ENCODE measurements at places on chromosomes 1 and 21.
A peak's percentile ranks its signal among the peaks of the same experiment; 100 is the strongest.

DNA sequence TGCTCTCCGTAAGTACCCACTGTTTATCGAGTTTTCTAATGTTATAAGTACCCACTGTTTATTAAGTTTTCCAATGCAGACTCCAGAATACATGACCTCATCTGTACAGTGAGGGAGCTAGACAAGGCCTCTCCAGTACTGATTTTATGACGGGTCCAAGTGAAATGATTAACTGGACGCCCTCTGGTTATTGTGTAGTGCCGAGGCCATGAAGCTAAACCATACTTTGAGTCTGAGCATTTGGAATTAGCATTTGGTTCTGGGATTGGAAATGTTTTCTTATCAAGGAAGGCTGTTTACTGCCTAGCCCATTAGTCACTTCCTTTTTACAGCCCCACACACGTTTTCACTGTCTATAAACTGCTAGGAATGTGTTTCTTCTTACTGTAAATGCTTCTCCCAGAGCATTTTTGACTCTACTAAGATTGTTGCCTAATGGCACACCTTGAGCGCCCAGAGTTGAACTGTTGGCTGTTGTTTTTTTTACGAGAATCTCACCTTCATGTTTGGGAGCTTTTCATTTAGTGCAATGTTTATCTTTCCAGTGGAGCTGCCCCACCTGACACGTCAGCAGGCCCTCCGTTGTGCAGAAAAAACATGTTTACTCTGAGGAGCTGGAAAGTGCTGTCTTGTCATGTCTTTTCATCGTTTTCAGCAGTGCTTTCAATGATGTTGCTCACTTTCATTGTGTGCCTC, 26.9 kb downstream of the SPATA46 start:
- peak; percentile 85 for DNase-seq

DNA sequence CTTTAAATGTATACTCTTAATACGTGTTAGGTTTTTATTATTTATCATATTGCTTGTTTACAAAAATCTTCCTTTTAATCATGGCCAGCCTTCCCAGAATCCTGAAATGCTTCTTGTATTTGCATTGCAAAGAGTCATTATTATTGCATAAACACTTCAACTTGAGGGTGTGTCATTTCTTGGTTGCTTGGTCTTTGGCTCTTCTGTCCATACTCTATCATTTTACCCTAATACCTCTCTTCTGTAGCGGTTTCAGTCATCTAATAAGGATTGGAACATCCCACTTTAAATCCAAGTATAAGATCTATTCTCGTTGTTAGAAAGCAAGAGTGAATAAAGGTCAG, 200.6 kb upstream of the CACYBP start:
- no peak for DNase-seq

DNA sequence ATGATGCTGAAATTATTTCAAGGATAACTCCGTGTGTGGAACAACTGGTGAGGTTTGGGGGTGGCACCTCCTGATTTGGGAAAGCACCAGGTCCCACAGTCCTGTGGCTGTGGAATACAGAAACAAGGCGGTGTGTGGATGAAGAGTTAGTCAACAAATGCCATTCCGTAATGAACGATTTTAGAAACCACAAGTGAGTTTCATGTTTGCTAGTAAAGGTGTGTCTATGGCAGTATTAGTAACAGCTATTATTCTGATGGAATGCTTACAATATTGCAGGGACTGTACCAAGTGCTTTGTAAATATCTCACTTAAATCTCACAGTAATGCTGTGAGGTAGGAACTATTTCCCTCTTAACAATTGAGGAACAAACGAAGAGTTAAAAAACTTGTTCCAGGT, 53.8 kb downstream of the B3GALNT2 start:
- no peak for DNase-seq

- DNase-seq: peak; percentile 32
Measured at GRCh38 chr1:154768456-154769125, 101.5 kb downstream of the KCNN3 start.

DNA sequence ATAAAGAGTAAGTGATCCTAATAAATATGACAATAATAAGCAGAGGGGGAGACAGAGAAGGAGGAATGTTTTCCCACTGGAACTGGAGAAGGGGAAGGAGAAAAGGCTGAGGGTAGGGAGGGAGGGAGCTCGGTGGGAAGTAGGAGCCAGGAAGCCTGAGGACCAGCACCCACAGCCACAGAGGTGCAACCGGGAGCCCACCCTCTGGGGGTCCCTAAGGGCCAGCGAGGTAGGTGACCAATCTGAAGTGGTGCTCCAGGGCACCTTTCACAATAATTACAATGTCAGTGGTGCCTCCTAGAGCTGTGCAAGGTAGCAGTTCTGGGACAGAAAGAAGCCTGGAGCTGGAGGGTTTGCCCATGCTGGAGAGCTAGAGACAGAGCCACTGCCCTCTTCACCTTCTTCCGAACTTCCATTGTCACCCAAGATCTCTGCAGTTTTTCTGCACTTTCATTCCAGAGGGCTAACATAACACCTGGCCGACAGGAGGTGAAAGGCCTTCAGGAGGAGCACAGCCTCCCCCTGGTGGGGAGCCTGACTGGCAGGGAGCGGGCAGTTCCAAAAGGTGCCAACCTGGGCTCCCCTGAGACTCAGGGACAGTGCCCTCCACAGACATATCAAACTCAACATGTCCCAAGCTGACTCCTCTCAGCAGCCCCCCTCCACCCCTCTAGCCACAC, 4.1 kb upstream of the AHCYL1 start:
- peak; percentile 41 for DNase-seq

- peak; percentile 82 for DNase-seq
Measured at GRCh38 chr1:97581614-97582051, 339.2 kb downstream of the DPYD start.

- DNase-seq: no peak
Measured at GRCh38 chr1:57067863-57068262, 102.0 kb upstream of the C8B start.

- no peak for DNase-seq
Measured at GRCh38 chr1:176803596-176803995, 340.6 kb downstream of the PAPPA2 start.

DNA sequence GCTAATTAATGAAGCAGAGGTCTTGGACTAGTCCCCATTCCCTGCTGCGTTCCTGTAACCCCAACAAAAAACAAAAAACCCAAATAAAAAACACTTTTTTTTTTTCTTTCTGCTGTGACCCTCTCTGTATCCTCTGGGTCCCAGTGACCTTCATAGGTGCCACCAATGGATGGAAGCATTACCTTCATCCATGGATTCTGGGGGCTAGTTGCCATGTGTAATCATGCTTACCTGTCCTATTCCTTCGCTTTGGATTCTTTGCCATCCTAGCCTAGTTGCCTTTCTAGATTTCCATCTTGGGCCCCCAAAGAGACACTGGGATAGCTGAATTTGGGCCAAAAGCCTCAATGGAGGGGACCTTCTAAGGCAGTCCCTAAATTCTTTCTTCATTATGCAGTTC, 1208.7 kb downstream of the BRINP3 start:
- peak; percentile 1 for DNase-seq

- no peak for DNase-seq
Measured at GRCh38 chr1:71853360-71853759, 429.0 kb downstream of the NEGR1 start.

GRCh38 chr21:44578371-44579055, 1.9 kb downstream of the KRTAP10-5 start:
- no peak for DNase-seq

DNA sequence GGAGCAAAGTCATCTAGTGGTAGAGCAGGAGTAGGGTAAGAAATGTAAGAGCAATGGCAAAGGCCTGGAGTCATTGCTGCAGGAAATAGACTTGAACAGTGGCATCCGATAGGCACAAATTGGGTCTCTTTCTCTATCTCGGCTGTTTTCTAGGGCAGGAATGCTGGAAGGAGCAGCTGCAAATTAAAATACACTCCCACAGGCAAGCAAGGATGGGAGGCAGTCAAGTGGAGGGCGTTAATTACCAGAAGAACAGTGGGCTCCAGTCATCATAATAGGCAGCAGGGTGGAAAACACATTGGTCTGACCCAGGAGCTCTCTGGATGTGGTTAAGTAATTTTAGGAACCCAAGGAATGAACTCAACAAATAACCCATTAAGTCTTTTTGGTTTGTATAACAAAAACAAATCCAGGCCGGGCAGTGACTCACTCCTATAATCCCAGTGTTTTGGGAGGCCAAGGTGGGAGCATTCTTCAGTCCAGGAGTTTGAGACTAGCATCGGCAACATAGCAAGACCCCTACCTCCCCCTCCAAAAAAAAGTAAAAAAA, 7.8 kb upstream of the TDRD5 start:
- no peak for DNase-seq

- DNase-seq: no peak
Measured at GRCh38 chr1:88935522-88936222, 44.3 kb upstream of the GTF2B start.

DNA sequence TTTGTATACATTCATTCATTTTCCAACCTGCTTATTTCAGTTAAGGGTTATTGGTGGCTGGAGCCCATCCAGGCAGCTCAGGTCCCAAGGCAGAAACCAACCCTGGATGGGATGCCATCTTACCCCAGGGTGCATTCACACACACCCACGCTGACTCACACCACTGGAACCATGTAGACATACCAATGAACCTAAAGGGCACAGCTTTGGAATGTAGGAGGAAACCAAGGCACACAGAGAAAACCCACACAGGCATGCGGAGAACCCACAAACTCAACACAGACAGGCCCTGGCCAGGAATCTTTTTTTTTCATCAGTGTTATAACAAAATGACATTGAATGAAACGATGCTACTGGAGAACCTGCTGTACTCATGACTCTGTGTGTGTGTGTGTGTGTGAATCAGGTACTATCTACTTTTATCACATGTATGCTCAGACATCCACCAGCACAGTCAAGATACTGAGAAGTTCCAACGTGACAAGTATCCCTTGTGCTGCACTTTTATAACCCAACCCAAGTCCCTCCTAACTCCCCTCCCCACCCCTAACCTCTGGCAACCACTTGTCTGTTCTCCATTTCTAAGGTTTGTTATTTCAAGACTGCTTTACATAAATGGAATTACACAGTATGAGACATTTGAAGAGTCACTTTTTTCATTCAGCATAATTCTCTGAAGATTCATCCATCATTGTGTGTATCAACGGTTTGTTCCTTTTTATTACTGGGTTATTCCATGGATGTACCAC, 286.8 kb upstream of the PLD5 start:
- no peak for DNase-seq

DNA sequence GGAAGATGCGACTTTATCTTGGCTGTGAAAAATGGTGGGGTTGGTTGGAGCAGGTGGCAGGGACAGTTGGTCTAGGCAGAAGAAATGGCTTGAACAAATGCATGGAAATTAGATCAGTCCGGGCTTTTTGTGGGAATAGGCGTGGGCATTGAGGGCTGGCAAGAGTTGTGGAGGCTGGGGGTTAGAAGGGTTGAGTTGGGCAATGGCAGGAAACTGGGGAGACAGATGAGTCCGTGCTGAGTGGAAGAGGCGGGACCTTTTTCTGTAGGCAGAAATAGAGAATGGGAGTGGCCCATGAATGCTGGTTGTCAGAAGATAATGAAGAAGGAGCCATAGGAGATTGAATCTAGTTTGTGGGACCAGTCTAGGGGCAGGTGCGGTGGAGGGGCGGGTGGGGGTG, 6.9 kb downstream of the PDPN start:
- no peak for DNase-seq

DNA sequence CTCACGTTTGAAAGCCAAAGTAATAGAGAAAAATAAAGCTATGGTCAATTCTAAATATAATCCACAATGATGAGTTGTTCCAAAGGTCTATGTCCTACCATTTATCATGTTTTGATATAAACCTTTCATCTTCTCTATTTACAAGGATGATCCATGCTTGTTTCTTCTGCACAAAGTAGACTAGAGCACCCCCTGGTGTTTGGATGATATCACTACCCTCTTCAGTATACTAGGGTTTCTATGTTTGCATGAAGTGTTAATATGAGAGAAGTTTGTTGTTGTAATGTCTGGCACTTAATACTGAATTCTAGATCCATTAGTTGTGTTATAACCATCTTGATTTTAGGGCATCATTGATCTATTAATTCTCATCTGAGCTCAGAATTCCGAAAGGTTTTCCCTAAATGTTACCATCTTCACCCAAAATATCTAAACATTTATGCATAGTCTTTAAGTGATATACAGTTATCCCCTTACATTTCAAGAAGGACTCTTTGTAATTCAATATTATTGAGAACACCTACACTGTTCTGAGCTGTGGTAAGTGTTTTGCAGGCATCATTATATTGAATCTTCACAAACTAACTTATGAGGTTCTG, 21.1 kb downstream of the CLDN8 start:
- DNase-seq: no peak

GRCh38 chr1:70674941-70675685, 264.0 kb downstream of the CTH start:
- no peak for DNase-seq

- DNase-seq: no peak
Measured at GRCh38 chr1:234934611-234935033, 194.0 kb downstream of the TOMM20 start.

DNA sequence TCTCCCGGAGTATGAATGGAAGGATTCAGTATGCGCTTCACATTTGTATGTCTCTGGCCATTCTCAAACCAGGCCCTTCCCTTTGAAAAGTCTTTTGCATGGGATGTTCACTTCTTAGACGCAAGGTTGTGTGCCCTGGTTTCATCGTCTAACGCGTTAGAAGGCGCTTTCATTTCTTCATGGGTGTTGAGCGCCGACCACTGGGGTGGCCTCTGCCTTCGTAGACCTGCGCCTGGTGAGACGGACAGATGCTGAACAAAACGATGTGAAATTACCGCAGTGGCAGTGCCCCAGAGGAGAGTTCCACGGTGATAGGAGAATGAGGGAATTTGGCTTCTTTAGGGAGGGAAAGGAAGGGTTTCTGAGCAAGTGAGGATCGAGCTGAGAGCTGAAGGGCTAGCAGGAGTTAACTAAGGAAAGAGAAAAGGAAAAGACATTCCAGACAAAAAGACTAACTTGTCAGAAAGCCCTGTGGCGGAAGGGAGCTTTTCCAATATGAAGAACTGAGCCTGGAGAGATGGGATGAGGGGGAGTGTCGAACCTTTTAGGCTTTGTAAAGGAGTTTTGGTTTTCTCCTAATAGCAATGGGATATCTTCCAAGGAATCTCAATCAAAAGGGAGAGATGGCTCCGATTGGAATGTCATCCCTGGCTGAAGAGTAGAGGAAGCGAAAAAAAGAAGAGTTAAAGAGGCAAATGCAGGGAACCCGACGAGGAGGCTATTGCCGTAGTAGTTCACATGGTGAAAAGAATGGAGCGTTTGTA, 951 bp downstream of the GGPS1 start:
- DNase-seq: peak; percentile 52

DNA sequence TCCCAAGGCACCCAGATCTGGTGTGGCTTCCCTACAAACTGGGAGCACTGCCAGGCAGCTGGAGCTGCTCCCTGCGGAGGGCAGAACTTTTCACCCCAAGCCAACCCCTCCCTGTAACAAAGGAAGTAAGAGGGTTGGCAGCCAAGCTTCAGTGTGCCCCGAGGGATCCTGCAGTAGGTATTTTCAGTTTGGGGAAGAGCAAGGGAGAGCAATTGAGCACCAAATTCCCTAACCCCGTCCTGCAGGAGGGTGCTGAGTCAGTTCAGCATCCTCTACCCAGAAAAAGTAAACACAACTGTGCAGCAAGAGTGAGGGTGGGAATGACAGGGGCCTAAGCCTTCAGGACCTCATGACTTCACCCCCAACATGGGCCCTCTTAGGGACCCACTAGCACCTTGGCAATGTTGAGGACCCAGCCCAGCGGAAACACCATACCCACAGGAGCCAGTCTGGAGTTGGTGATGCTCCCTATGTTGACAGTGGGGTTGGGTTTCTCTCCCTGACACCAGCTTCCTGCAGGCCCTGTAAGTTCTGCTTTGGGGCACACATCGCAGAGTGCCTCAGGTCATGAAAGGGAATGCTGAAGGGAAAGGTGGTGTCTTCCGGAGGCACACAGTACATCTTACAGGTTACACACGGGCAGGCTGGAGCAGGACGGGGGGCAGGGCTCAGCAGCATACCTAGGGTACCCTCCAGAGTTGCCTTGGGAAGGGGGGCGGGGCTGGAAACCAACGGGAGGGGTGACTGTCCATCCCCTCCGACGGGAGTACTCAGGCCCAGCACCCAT, 14.8 kb downstream of the SH3BP5L start:
- no peak for DNase-seq

Data from trophoblast cell (in vitro differentiated cells and primary cell).